ENCODE measurements at places on chromosomes 12 and 14.

- peak; percentile 65 for DNase-seq
These were observed 5.0 kb upstream of the SRSF9 start for GRCh38 chr12:120474616-120474960.

DNA sequence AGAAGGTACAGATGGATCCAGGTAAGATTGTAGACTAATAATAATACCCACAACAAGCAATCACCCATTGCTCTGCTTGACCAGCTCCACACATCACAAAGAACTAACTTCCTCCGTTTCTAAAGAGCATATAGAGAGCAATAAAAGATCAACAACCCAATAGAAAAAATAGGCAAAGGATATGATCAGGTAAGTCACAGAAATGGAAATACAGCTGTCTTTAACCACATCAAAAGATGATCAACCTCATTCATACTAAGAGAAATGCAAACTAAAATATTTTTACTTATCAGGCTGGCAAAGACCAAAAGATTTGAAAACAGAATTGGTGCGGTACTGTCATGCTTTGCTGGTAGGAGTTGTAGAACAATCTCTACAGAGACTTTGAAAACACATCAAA is 8.9 kb downstream of the C2CD5 start:
- DNase-seq = no peak

GRCh38 chr12:96077081-96077480 is 41.7 kb upstream of the LTA4H start:
- DNase-seq = no peak

- no peak for DNase-seq
These were observed 23.2 kb upstream of the BDKRB2 start for GRCh38 chr14:96181186-96182056.

DNA sequence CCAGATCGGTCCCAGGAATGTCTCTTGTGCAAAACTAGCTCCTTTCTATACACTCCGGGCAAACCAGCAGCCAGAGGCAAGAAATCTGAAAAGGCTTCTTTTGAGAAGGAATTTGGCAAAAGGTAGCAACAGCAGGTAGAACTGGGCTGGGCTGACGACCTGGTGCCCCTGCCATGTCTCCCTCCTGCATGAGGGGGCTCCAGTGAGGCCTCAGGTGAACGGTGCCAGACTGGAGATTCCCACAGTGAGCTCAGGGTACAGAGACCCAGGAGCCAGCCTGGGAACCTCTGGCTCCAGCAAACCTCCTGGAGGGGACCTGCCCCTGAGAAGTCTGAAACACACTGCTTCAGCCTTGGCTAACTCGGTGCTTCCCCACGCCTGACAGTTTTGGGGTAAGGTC is 10.8 kb downstream of the ITPK1 start:
- no peak for DNase-seq

- DNase-seq = no peak
These were observed 68.9 kb downstream of the FSCB start for GRCh38 chr14:44438221-44438620.

Data from astrocyte (in vitro differentiated cells and primary cell).